ENCODE measurements at places on chromosomes 2 and 18.

DNA sequence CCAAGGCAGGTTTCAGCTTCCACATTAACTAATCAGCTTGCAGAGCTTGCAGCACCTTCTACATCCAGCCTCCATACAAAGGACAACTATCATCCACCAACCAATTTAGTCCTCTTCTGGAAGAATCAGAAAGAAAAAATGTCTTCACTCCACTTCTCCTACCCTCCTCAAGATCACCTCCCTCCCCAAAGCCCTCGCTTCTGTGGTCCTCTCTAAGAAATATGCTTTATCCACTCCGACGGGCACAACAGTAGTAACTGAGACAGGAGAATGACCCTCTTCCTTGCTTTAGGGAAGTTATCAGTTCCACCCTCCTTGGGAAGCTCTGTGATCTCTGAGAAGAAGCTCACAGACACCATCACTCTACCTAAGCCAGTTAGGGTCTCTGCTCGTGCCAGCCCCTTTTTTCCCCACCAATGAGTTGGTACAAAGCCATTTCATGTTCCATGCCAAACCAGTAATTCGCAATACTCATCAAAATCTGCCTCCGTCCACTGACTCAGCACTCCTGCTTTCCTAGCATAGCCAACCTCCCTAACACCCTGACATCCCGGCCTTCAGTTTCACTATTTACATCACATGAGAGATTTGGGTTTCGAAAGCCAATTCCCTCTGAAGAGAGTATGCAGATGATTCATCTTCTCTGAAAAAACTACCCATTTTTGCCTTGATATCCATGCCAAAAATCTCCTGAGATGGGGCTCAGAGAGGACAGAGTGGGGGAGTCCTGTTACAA, 114.1 kb upstream of the PKDCC start:
- DNase-seq = peak; percentile 39

GRCh38 chr2:58032764-58033080, 13.9 kb upstream of the VRK2 start:
- no peak for DNase-seq

DNA sequence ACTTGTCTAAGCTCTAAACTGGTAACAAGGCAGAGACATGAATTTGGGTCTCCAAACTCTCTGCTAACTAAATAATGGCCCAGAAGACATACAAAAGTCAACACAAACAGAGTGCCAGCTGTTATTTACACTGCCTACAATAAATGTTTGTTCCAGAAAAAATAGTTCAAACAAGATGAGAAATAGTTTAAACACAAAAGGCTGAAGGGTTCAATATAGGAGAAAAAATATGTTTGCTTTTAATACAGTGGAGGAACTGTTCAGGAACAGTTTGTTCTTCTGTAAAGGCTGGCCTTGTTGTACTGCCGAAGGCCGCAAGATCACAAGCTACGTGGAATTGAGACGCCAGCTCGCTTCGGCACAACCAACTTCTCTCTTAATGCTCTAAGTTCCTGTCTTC, 74.6 kb downstream of the AFF3 start:
- no peak for DNase-seq

DNA sequence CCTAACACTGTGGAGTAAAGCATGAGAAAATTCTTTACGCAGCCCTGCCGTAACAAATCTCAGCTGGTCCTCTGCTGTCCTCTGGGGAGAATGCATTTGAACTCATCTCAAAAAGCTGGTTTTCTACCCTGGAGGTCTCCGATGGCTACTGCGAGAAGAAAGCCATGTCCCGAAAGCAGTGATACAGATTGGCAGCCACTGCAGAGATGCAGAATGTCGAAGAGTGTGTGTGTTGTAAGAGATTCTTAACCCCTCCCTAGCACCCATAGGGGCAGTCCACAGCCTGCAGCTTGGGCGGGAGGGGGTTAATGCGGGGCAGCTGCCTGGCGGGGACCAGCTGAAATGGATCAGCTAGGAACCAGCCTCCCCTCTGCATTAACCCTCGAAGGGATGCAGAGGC, 235.9 kb downstream of the ZNF516 start:
- DNase-seq = no peak

DNA sequence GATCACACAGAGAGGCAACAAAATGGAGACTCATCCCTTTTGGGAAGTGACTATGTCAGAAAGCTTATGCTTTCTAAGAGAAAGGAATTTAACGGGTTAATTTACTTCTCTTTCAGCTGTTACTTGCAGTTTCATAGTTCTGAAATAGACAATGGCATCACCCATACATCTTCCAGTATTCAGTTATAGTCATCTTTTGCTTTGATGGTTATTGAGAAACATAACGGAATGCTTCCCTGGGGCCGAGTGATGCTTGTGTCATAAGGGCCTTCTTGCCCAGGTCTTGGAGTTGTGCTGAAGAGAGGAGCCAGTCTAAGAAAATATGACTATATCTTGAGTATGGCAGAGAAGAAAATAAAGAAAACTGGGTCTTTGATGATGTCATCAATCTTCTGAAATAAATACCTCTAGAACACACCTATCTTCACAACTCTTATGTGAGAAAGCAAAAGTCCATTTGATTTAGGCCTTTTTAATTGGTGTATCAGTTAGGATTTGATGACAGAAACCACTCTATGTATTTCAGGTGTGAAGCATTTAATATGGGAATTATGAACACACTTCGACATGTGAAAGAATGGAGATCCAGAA, 328.2 kb downstream of the LRRTM4 start:
- DNase-seq = no peak

- DNase-seq = no peak
Measured at GRCh38 chr2:228646061-228646460, 464.6 kb upstream of the SPHKAP start.

DNA sequence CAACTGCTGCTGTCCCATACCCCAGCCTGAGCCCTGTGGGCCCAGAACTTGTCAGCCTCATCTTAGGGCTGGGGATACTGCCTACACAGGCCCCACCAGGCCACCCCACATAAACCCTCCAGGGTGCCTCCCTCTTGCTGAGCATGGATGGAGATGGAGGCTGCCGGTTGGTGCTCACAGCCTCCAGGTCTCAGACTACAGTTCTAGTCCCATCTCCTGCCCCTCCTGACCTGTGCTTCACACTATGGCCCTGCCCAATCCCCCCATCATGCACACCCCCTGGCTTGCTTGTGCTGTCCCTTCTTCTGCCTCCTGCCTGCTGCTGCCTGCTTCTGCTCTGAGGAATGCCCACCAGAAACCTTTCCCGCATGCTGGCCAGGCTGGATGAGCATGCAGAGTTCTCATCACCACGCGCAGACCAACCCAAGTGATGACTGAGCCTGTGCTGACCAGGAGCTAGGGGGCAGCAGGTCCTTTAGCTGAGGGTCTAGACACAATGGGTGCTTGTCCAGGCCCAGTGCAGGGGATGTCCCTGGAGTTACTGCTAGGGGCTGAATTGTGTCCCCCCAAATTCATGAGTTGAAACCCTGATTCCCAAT, 138.4 kb upstream of the HS6ST1 start:
- DNase-seq = no peak

GRCh38 chr2:18800240-18800971, 211.0 kb upstream of the NT5C1B start:
- no peak for DNase-seq

DNA sequence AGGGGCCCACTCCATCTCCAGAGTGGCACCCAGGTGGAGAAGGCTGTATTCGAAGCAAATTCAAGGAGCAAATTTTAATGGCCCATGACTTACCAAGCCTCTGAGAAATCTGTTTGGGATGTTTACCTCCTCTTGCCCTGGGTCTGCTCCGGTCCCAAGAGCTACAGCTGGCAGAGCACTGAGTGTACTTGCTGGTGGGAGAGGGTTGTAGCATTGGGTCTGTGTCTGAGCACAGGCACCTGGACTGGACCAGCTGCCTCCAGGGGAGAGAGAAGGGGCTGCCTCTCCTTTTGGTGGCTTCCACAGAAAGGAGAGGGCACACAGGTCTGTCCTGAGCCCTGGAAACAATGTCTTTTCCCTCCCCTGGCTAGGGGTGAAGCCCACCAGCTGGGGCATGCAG, 9.8 kb downstream of the EN1 start:
- no peak for DNase-seq
